Right renal cortex interstitium (tissue), 3 donors: ENCODE measurements at places on chromosomes 2 and 18. TPM values are rescaled to one million over a fixed set of nuclear protein-coding genes. Genes with fewer than 3 reads are reported as not detected.

GRCh38 chr2:79966882-79967281, 337.7 kb downstream of the LRRTM1 start:
- DNase-seq = no peak

DNA sequence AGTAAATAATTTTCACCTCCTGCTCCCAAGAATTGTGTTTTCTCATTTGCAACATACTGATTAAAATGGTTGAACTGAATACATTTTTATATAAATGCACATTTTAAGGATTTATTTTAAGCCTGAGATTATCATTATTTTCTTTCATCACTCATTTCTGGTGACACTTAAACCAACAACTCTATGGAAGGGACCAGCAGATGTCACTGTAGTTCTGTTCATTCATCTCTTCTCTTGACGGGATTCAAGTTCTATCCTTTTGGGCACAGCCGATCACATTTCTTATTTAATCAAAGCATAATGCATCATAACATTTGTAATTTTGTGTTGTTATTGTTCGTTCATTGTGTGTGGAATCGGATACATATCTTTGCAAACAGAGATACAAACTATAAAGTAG, 417.9 kb downstream of the HRH4 start:
- no peak for DNase-seq

The CPS1 gene
- 4.8 TPM for polyA plus RNA-seq

- no peak for DNase-seq
These were observed 34.2 kb upstream of the GLI2 start for GRCh38 chr2:120701499-120701898.

GRCh38 chr2:179240481-179241451, 23.9 kb downstream of the SESTD1 start:
- no peak for DNase-seq

DNA sequence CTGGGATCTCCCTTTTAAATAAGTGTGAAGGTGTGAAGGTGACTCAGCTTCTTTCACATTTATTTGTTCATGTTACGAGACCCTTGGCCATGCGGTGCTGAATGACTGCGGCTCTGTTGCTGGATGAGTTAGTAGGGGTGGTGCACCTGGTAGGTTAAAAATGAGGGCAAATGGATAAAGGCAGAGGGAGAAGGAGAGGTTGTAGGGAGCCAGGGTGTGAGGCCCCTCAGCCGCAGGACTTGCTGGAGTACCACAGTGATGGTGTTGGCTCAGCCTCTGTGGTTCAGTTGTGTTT, 164.2 kb downstream of the NAPG start:
- DNase-seq = no peak

- DNase-seq = no peak
These were observed 115.0 kb downstream of the EN1 start for GRCh38 chr2:118732432-118732831.

DNA sequence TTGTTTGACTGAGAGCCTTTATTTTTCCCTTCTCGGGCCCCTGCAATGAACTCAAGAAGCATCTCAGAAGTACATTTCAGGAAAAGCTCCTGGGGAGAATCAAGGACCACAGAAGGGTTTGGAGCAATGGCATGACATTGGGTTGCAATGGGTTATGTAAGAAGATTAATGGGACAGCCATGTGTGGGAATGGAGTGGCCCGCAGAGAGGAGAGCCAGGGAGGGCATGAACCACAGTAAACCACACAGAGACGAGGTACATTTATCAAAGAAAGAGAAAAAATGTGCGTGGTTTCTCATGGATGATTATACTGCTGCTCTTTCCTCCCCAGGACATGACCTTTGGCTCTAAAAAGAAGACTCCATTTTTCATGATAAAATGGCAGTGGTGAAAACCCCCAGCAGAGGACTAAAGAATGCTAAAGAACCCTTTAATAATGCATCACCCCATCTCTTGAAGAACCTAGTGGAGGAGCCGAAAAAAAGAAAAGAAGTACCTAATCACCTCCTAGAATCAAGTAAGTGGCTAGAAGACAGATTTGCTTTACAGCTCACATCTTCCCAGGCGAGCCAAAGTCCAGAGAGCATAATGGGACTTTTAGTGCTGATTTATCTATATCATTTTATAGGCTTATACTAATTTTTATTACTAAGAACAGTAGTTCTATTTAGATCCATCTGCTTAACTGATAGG, 1.7 kb downstream of the CFAP221 start:
- DNase-seq = no peak
